Fibroblast of skin of left biceps (primary cell): ENCODE measurements at places on chromosomes 4 and X.

DNA sequence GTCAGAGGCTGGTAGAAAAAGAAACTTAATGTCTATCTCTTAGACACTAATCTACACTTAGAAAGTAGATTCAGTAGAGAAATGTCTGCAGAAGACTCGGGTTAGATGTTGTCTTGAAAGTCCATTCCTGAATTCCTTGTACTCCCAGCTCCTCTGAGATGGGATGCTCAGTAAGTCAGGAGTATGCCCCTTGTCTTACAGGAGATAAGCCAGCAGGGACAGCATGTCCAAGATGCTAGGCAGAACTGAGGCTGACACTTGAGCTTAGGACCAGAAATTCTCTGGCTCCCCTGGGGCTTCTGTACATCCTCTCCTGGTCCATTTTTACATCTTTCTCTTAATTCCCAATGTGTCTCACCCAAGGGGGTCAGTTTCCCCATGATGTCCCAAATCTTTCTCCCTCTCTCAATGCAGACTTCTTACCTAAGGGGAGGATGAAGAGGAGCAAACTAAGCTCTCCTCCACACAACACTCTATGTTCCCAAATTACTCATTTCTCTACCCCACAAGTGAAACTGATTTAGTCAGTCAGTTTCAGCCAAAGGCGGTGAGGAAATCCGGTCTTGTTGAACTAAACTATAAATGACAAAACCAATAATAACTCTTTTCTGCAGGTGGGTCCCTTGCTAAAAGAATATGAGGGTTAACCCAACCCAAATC lies 558.2 kb upstream of the DIPK2B start:
- no peak for DNase-seq

GRCh38 chr4:76198411-76199237 lies 15.0 kb downstream of the SCARB2 start:
- DNase-seq, result no peak

- no peak for DNase-seq
These were observed 81.1 kb downstream of the RBMX2 start for GRCh38 chrX:130482871-130483270.

- DNase-seq, result no peak
These were observed 52.4 kb upstream of the TRIM2 start for GRCh38 chr4:153151535-153152455.

GRCh38 chr4:55329012-55329411 lies 17.0 kb upstream of the SRD5A3 start:
- no peak for DNase-seq

DNA sequence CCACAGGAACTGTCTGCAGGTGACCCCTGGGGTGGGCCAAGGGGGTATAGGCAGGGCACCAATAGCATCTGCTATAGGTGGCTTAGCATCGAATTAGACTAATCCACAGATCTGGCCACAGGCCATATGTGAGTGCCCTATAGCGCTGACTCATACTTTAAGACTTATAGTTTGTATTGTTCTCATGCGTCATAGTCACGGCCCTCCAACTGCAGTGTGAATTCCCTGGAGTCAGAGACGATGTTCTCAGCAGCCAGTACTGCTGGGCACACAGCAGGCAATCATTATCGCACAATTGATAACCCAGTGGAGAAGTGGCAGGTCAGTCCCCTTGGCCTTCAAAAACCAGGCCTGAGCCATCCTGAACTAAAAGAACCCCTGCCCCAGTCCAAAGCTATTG lies 58.1 kb downstream of the ADGRG2 start:
- no peak for DNase-seq

- DNase-seq, result no peak
These were observed 11.3 kb upstream of the LIMCH1 start for GRCh38 chr4:41526628-41527027.

DNA sequence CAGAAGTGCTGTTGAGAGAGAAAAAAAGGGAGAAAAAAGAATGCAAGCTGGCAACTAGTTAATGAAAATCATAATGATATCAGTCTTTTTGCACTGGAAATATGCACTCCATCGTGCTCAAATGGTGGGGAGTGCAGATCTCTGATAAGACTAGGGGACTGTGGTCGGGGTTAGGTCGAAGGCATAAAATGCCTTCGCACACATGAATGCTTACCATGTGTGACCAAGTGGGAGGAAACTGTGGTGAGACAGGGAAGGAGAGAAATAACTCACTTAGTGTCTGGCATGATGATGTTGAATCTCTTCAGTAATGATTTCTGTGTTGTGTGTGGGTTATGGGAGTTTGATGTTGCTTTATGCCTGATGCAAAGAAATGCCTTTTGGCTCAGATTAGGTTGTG lies 358.9 kb downstream of the FBXO8 start:
- DNase-seq, result no peak

DNA sequence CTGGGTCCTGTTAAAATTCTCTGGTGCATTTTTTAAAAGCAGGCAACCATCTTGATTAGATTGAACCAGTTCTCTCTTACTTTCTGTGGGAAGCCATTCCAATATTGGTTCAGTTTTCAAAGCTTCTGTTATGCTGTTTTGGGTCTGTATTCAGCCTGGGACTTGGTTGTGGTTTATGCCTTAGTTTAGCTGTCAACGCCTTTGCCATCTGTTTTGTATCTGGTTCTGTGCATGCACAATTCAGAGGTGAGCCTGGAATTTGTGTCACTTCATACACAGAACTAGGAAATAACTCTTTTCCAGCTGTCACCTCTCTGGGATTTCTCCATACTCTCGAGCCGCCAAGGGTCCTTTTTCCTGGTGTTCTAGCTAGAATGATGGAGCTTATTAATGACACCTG lies 46.2 kb downstream of the STAP1 start:
- DNase-seq, result no peak

GRCh38 chr4:157664726-157665125 lies 444.2 kb downstream of the GRIA2 start:
- no peak for DNase-seq
